Bronchus fibroblast of lung (primary cell): ENCODE measurements at places on chromosomes 2 and 18. TPM values are rescaled to one million over a fixed set of nuclear protein-coding genes. Genes with fewer than 3 reads are reported as not detected.

Gene SERPINB2
- total RNA-seq = 3.5 and 5.2 TPM in 2 replicates

Gene SIX3
- not detected in 2 replicates for total RNA-seq

Gene ZAP70
- not detected in 2 replicates for total RNA-seq

Gene SNED1
- 8.6 and 9.1 TPM in 2 replicates for total RNA-seq

Gene PLEKHH2
- total RNA-seq = 1.0 and 1.2 TPM in 2 replicates

Gene SLC39A10
- total RNA-seq = 41.2 TPM in 2 replicates

Gene UXS1
- total RNA-seq = 33.7 and 37.3 TPM in 2 replicates

Gene CHRNG
- total RNA-seq = not detected in 2 replicates

Gene VWA3B
- not detected in 2 replicates for total RNA-seq

Gene CFAP53
- total RNA-seq = under 0.01 and 0.34 TPM in 2 replicates

Gene ANKRD30BL
- total RNA-seq = not detected in 2 replicates

Gene GREB1
- 0.17 and 0.30 TPM in 2 replicates for total RNA-seq

Gene CXCR1
- not detected in 2 replicates for total RNA-seq

Gene MROH2A
- total RNA-seq = not detected in 2 replicates

Gene C2orf81
- 2.4 and 3.7 TPM in 2 replicates for total RNA-seq

Gene CNTNAP5
- total RNA-seq = not detected in 2 replicates

Gene OST4
- 475 and 505 TPM in 2 replicates for total RNA-seq

Gene MAP3K19
- not detected in 2 replicates for total RNA-seq

Gene MYOM1
- 0.15 TPM in 1 of 2 replicates, not detected in the other for total RNA-seq
